Sigmoid colon (tissue), 7 donors: ENCODE measurements at places on chromosomes 16 and 17. TPM values are rescaled to one million over a fixed set of nuclear protein-coding genes. Genes with fewer than 3 reads are reported as not detected.
A peak's percentile ranks its signal among the peaks of the same experiment; 100 is the strongest.

NPIPB2 gene
- 3.9 TPM for total RNA-seq

GRCh38 chr16:58862334-58863021 lies 128.4 kb upstream of the GOT2 start:
- DNase-seq, result no peak

DNA sequence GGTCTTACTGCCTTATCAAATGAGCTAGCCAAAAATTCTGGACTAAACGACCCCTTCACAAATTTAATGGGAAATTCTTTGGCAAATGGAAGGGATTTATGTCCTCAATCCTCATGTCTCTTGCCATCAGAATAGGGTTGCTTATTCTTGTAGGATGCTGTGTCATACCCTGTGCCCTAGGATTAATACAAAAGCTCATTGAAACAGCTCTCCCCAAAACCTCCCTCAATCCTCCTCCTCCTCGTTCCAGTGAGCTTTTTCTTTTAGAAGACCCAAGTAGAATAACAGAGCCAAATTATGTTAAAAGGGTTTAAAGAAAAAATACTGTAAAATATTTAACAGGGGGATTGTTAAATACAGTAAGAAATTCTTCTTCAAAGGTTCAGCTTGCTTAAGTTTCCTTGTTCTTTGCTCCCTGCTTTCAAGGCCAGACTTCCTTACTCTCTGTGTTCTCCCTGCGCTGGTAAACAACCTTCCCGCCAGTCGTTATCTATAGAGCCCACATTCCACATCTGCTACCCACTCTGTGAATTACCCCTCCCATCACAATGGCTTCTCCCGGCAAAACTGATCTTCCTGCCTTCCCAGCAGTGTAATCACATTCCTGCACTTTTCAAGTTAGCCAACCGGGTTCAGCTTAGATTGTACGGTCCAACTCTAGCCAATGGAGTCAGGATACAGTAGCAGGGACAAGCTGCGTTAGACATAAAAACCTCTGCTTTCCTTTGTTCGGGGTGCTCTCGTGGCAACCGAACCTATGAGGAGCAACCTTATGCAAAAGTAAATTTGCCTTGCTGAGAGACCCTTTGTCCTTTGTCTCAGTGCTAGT lies 9.7 kb downstream of the HPR start:
- DNase-seq, result no peak

- no peak for DNase-seq
These were observed 544.5 kb downstream of the NPIPA7 start for GRCh38 chr16:16923479-16923878.

GRCh38 chr16:89957216-89957785 lies 8.7 kb downstream of the DEF8 start:
- DNase-seq, result no peak

GRCh38 chr17:8140065-8141029 lies 11.9 kb downstream of the PER1 start:
- DNase-seq, result peak; percentile 78

DNA sequence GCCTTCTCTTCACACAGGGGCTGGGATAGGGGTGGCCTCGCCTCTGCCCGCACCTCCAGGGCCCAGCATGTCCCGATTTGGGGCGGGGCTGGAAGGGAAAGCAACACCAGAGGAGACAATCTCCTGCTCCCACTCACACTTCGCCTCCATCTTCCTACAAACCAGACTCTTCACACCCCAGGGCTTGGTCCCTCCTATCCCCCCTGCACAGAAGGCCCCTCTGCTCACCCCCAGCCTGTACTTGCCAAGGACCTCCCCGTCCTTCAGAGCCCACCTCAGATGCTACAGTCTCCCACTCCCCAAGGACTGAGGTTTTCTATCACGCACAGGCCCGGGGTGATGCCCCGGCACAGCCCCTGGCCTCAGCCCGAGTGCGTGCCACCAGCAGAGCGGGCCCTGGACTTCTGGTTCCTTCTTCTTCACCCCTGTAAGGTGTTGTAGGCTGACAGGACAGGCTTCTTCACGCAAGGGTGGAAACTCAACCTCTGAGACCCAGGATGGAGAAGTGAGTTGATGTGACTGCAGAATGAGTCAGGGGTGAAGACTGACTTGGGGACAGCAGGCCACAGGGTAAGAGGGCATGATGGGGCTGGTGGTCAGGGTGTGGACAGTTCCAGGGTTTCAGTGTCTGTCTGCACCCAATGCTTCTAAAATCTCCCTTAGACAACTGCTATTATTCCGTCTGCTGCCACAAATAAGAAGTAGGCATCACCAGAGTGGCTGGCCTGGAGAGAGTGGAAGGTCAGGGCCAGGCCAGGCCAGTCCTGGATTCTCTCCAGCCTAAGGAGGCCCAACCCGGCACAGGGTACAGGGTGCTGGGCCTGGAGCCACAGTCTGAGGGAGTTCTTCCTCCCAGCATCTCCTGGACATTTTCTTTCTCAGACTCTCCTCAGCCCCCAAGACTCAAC lies 2.5 kb downstream of the ITGAE start:
- DNase-seq, result no peak

CCDC78 gene
- not detected for total RNA-seq

DNA sequence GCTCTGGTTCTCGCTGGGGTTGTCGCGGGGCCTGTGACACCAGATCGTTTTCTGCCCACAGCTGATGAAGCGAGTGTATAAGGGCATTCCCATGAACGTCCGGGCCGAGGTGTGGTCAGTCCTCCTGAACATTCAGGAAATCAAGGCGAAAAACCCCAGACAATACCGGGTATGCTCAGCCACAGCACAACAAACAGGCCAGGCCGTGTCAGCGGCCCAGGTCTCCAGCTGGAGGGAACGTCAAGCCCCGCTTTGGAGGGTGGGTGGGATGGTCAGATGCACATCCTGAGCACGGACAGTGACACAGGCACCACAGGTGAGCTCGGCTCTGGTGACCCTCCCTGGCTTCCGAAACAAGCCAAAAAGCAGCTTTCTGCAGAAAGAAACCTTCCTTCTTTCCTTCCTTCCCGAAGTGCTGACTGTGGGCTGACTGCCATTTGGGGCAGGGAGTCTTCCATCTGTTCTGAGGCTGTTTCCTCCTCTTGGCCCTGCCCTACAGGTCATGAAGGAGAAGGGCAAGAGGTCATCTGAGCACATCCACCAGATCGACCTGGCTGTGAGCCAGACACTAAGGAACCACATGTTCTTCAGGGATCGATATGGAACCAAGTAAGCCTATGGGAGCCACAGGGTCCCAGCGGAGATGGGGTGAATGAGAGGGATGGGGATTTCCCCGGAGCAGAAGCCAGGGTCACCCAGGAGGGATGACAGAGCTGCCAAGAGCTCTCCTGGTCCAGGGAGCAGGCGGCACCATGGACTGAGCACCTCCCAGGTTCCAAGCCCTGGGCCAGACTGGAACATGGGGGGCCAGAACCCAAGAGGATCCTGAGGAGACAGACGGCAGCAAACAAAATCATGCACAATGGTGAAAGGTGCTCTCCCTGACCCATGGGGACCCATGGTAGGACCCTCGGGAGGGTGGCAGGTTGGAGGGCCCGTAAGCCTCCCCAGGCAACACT lies 79.4 kb downstream of the GOSR1 start:
- no peak for DNase-seq

DNA sequence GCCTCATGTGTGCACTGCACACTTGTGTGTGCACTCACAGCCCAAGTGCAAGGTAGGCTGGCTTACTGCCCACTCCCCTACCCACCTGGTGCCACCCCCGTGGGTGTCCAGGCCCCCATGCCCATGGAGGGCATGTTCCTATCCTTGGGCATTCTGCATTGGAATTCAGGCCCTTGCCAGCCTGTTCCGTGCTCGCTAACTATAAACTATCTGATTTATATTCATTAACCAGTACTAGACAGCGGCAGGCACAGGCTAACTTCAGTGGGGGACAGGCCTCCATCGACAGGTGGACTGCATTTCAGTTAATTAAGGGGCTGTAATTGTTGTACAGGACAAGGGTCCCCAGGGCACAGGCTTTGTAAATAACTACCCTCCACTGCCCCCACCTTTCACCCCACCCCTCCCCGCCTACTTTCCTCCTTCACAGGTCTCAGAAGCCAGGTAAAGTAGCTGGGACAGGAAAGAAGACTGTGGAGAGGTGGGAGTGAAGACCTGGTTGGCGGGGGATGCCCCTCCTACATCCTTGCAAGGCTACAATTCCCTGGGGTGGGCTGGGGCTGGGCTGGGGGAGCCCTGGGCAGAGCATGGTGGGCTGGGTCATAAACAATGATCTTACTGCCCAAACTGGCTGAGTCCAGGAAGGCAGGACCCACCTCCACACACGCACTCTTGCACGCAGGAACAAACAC lies 119.0 kb upstream of the LHX1 start:
- no peak for DNase-seq

GRCh38 chr17:31631766-31632165 lies 227.3 kb downstream of the COPRS start:
- no peak for DNase-seq

DNA sequence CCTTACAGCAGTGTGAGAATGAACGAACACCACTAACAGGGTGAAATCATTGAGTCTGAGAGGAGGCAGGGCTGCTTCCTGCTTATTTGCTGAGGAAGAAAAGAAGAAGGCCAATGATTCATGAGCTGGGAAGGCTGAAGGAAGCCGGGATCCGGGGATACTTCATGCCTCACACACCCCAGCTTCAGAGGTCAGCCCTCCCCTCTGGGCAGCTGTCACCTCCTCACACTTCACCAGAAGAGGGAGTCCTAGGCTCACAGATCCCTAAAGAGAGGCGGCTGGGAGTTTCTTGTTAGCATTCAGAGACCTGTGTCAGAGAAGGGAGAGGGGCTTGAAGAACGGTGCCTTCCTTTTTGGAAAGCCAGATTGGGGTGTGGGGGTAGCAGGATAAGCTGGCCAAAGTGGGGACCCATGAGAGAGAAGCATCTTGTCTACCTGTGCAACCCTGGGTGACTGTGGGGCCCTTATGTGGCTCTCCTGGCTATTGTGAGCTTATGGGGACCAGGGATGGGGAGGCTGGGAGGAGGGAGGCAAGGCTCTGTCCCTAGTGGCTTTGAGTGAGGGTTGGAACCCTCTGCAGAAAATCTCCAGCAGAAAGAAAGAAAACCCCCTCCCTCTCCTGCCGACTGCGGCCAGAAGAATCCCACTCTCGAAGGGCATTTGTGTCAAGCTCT lies 94.6 kb downstream of the RGS9 start:
- DNase-seq, result no peak

GPRC5B gene
- 15.5 TPM for total RNA-seq

TOX3 gene
- total RNA-seq, result 0.28 TPM

RUNDC3A gene
- 5.3 TPM for total RNA-seq

TM4SF5 gene
- total RNA-seq, result not detected

- no peak for DNase-seq
These were observed 527 bp upstream of the MGAT5B start for GRCh38 chr17:76867578-76868175.

DNA sequence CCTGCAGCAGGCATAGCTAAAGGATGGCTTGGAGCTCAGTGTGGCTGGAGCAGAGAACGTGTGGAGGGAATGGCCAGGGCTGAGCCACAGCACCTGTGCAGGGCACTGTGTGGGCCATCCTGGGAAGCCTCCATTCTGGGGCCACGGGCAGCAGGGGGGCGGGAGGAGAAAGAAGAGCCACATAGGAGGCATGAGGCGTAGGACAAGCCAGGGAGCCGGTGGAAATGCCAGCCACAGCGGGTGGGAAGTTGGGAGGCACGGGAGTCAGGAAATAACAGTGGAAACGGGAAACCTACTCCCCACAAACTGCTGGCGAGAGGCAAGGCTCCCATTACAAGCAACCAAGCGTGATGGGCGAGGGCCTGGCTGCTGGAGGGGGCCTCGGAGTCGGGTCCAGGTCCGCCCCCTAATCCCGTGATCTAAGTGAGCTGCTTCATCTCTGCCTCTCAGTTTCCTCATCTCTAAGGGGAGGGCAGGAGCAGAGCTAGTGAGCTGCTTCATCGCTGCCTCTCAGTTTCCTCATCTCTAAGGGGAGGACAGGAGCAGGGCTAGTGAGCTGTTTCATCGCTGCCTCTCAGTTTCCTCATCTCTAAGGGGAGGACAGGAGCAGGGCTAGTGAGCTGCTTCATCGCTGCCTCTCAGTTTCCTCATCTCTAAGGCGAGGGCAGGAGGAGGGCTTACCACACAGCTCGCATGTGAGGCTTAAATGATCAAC lies 104.9 kb downstream of the ADCY9 start:
- DNase-seq, result no peak

DNA sequence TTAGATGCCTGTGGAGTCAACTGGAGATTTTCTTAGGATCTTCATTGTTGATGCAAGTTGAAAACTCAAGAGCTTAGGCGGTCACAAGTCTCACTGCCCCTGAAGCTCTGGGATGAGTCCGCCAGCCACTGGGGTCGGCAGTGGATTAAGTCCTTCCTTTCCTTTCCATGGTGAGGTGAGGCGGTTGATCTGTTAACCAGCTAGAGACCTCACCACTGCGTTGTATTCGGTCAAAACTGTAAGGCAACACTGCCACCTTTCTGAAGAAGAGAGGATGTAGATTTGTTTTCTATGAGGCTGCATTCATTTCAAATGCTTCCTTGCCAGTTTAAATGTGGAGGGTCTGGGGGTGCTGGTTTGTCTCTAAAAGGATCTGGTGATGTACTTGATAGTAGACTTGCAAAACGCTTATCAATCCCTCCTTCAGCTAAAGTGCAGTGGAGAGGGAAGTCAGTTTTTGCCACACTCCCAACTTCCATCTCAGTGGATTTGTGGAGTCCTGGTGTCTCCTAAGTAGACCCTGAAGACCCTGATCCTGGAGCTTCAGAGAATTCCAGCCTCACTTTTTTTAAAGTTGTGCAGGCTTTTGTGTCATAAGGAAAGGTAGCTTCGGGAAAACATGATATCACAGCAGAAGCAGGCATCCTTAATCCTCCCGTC lies 1.7 kb downstream of the MYOCD start:
- peak; percentile 76 for DNase-seq

DNA sequence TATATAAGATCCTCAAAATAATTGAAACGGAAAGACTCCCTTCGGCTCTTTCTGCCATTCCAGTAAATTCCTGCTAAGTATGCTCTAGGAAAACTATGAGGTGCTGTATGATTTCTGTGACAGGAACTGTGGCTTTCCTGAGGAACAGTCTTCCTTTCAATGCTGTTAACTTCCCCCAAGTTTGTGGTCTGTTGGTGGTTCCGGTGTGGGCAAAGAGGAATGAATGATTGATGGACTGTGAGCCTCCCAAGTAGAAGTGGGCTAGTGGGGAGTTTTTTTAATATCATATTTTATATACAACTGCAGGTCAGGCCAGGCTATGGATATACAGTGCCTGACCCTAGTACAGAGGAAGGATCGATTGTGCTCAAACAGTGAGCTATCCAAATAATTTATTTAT lies 560.7 kb upstream of the RBFOX1 start:
- no peak for DNase-seq

SPATA32 gene
- not detected for total RNA-seq

GRCh38 chr17:27585153-27585681 lies 45.8 kb upstream of the LGALS9 start:
- DNase-seq, result no peak

DNA sequence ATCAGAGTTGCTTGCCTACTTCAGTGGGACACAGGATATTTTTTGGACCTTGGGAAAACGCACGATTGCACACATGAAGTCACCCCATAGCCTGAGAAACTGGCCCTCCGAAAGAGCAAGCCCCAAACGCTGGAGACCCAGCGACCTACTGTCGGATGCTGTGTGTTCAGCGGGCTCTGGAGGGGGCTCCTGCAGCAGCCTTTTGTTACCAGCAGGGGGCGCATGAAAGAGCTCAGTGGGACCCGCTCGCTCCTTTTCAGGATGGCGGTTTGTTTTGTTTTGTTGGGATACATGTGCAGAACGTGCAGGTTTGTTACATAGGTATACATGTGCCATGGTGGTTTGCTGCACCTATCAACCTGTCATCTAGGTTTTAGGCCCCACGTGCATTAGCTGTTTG lies 28.4 kb downstream of the MYH3 start:
- no peak for DNase-seq
